ENCODE measurements at places on chromosomes 1 and 21.

- DNase-seq = no peak
Measured at GRCh38 chr1:229536982-229537381, 21.5 kb downstream of the ABCB10 start.

DNA sequence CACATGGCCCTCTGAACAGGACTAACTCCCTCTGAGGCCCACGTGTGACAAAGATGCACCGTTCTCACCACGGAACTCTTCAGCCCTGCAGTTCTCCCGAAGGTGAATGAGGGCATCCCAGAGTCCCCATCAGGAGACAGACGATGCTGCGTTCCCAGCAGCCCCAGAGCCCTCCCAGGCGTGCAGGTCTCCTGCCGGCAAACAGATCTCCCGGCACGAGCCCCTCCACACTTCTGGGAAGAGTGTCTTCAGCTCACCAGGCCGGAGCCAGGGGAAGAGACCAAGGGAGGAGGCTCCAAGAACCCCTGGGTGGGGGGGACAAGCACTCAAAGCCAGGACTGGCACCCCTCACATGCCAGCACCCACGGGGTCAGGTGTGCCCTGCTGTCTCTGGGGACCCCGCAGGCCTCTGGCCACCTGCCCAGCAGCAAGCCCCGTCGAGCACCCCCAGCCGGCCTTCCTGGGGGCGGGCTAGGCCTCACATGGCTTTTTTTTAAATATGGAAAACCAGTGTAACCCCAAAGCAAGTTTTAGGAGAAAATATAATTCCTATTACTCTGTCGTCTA, 45.1 kb upstream of the TRAPPC10 start:
- DNase-seq = no peak

DNA sequence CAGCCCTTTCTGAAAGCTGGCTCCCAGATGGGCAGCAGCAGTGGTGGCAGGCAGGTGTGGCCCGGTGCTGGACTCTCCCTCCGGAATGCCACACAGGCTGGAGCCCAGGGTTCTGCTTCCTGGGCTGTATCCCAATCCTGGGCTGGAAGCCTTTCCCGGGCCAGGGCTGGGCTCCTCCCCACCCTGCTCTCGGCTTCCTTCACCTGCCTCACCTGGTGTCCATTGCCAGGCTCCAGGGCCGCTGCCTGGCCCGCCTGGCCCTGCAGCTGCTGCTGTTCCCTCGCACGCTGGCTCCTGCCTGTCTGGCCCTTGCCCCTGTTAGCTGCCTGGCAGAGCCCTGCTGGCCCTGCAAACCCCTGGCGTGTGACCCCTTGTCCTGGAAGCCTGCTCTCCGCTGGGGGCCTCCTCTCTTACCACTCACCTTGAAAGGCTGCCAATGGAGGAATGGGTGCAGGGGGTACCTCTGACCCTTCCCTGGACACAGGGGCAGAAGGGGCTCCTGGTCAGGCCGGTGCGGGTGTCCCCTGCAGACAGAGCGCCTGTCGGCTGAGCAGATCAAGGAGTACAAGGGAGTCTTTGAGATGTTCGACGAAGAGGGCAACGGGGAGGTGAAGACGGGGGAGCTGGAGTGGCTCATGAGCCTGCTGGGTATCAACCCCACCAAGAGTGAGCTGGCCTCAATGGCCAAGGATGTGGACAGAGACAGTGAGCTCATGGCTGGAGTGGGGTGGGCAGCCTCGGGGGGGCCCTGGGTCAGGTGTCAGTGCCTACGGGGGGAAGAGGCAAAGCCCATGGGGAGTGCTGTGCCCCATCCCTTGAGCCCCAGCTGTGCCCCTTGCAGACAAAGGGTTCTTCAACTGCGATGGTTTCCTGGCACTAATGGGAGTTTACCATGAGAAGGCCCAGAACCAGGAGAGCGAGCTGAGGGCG, 1.1 kb downstream of the CALML6 start:
- no peak for DNase-seq

DNA sequence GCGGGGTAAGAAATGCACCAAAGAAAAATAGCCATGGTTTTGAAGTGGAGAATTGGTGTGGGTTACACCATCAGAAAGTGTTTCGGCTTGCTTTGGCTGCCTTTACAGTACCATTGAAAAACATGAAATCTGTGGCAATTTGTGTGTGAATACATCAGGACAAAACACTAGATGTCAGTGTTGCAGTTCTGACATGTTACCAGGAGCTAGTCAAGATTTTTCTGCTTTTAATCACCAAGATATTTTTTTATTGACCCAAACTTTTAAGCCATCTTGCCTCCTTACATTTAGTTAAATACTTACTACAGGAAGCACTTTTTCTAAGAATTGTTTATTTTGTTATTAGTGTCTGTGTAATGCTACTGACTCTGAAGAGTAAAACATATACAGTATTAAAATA, 14.3 kb downstream of the RRP15 start:
- DNase-seq = no peak

DNA sequence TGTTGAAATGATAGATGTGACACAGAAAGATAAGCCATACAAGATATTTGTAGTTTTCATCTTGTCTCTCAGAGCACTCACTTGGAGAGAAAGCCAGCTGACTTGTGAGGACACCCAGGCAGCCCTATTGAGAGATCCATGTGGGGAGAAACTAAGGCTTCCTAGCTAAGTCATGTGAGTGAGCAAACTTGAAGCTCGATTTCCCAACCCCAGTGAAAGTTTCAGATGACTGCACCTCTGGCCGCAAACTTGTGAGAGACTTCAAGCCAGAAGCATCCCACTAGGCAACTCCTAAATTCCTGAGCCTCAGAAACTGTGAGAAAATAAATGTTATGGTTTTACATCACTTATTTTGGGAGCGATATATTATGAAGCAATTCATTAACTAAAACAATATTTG, 832.3 kb downstream of the LTN1 start:
- DNase-seq = no peak

GRCh38 chr1:113659556-113659955, 99.7 kb downstream of the PHTF1 start:
- DNase-seq = no peak

- no peak for DNase-seq
Measured at GRCh38 chr1:198444792-198445191, 95.7 kb downstream of the ATP6V1G3 start.

DNA sequence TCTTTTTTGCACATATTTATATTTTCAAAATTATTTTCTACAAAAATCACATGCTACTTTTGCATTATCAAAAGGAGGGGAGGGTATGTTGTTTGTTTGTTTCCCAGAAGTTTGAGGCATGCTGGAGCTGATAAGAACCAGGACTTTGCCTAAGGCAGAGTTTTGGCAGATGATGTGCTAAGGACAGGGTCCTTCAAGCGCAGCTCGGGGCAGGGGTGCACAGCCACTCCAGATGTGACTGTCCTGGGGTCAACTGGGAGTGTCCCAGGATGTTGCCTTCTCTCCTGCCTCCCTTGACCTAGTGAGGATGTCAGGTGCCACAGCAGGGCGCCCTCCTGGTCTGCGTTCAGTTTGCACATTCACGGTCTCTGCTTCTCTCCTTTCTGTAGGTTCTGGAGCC, 42.6 kb upstream of the SRRM1 start:
- no peak for DNase-seq

- DNase-seq = no peak
Measured at GRCh38 chr1:69256036-69256435, 311.7 kb upstream of the LRRC7 start.

DNA sequence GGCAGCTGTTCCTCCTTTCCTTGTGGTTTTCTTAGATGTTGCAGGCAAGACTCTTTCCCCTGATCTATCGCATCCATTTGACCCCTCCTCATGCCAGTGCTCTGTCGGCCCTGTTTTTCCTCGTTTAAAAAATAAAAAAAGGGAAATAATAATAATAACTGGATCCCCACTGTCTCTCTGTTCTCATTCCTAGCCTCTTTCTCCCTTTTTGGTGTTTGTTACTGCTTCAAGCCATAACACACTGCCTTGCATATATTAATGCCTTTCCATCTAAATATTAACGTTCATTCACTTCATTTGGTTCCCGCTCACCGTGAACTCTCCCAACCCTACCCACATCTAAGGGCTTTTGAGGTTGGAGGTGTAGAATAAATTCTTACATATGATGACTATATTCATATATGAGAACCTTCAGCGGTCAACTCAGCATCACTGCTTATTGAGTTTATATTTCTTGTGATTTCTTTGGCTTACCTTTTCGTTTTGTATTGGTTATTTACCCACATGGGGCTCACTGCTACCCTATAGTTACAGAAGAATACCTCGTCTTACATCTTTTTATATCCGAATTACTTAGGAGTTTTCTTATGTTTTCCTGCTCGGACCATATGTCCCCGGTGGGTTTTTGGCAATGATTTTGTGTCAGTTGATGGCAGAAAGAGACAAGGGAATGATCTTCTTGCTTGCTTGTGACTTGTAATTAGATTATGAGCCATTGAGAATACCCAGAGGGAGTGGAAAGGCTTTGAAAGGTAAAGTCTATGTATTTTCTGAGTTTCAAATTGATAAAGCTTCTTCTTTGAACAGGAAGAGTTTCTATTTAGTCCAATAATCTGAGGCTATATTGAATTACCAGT, 805 bp downstream of the ATG4C start:
- DNase-seq = no peak

GRCh38 chr1:184822267-184822666, 67.6 kb upstream of the EDEM3 start:
- DNase-seq = no peak

GRCh38 chr1:205907794-205908193, 35.5 kb downstream of the SLC26A9 start:
- DNase-seq = no peak

DNA sequence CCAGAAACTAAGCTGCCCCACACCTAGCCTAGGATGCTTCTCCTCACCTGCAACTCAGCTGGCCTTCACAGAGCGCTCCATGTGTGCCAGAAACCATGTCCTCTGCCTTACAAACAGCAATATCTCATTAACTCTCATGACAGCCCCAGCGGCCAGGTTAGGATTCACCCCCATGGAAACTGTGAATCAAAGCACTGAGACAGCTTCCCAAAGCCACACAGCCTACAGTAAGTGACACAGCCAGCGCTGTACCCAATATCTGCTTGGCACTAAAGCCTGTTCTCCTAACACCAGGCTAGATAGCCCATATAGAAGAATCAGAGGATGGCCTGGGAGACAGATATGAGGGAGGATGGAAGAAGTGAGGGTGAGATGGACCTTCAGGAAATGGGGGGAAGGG, 13.5 kb downstream of the KCNN3 start:
- DNase-seq = no peak

DNA sequence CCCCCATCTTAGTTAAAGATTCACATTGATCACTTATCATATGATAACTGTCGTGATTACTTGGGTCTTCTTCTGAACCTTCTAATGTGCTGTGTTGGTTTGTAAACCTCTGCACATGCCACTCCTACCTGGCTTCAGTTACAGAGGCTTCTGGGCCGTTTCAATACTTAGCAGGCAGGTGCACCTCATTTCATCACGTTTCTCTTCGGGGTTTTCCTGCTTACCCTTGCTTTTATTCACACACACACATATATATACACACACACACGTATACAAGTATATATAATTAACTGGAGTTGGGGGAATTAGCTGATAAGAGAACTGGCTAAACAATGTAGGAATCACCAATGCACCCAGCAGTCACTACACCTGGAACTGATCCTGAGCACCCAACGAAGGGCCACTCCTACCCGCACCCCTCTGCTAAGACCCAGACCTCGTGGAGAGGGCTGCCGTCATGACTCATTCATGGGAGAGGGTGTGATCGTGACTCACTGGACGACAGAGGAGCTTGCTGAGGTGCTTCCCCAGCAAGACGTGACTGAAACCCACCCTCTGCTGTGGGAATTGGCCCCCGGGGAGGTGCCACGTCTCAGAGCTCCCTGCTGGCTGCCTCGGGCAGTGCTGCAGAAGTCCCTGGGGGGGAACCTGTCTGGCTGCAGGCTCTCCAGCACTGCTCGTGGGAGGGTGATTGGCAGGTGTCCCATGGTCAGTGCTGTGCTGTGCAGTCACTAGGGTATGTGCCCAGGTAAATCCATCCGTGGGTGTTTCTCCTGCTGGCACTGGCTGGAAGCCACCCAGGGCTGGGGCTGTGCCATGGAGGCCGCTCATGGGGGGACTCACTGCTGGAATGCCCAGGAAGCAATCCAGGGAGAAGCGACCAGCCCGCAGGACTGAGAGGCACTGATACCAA, 166.6 kb downstream of the DYRK1A start:
- peak; percentile 12 for DNase-seq

DNA sequence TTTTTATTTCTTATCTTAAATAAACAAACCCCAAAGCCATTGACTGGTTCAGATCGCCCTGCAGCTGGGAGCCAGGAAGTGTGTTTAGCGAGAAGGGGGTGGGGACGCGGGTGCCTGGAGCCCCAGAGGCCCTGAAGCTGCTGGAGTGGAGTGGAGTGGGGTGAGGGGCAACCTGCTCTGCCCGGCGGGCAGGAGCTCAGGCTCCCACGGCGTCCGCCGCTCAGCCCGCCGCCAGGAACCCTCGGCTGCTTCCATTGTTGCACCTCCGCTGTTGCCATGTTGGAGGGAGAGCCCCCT, 673 bp downstream of the PIK3C2B start:
- no peak for DNase-seq

DNA sequence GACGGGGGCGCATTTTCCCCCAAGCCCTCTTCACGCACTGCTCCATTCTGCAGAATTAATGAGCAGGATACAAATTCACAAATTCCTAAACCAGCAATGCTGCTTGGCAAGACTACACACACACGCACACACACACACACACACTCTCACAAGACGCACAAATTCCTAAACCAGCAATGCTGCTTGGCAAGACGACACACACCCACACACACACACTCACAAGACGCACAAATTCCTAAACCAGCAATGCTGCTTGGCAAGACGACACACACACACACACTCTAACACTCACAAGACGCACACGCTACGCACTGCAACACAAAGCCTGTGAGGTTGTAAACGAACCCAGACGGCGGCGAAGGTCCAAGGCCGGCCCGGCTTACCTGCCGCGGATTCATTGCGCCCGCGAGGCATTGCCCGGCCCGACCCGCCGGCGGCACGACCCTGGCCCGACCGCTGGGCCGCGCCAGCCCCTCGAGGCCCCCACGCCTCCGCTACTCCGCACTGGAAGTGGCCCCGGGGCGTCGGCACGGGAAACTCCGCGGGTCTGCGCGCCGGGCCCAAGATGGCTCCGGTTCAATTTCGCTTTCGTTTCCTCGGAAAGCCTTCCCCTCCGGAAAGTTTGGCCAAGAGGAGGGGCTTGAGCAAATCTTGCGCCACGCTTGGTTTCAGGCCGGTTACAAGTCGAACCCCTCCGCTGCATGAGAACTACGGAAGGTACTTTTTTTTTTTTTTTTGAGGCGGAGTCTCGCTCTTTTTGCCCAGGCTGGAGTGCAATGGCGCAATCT, at the start of gene ADAR:
ADAR (minus strand) TSS at position 578 of the 788 bp plus-strand sequence; CDS start at position 398, 180 bp downstream.
- peak; percentile 88 for DNase-seq

- DNase-seq = no peak
Measured at GRCh38 chr1:200107004-200107470, 79.5 kb downstream of the NR5A2 start.

GRCh38 chr1:211318576-211319280, 7.9 kb upstream of the TRAF5 start:
- DNase-seq = no peak

DNA sequence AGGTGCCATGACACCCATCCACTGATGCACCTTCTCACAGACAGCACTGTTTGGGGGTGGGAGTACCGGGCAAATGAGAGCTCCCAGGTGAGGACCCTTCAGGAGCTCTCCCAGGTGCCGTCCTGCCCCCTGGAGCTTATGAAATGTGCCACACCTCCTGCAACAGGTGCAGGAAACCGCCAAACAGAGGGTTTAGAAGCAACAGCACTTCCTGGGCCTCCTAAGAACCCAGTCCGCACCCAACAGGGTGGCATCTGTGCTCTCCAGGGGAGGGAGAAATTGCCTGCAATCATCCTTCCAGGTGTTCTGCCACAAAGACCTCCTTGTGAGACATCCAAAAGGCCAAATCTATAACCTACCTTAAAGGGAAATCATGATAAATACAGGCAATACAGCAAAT, 87.7 kb upstream of the ATP1B1 start:
- no peak for DNase-seq

- DNase-seq = no peak
Measured at GRCh38 chr21:45157932-45158331, 83.6 kb downstream of the ADARB1 start.
